ENCODE measurements at places on chromosomes 7 and 10.

DNA sequence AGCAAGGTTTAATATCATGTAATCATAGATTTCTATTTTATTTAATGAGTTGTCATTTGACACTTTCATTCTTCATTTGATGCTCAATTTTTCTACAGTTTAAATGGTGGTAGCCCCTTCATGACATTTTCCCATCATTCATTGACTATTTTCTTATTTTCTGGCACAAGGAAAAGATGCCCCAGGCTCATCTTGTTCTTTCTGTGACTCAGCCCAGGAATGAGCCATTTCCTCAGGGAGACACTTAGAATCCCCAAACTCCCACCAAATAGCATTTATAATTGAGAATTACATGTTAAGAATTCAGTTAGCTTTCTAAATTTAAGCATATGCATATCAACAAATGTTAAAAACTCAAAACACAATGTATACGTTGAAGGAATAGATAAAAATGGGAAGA lies 222.3 kb downstream of the KIF20B start:
- DNase-seq = no peak

DNA sequence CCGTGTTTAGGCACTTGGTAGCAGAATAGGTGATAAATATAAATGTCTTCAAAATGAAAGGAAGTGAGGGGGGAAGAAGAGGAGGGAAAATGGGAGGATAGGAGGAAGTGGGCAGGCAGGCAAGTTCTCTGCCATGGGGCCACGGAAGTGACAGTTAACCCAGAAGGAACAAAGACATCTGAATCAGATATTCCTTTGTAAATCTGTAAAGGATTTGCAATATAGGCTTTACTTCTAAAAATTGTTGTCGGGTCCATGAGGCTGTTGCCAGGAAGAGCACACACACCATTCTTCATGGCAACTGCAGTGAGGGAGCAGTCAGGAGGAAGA lies 23.7 kb upstream of the RASSF4 start:
- no peak for DNase-seq

GRCh38 chr7:51121931-51122425 lies 194.6 kb downstream of the COBL start:
- no peak for DNase-seq

DNA sequence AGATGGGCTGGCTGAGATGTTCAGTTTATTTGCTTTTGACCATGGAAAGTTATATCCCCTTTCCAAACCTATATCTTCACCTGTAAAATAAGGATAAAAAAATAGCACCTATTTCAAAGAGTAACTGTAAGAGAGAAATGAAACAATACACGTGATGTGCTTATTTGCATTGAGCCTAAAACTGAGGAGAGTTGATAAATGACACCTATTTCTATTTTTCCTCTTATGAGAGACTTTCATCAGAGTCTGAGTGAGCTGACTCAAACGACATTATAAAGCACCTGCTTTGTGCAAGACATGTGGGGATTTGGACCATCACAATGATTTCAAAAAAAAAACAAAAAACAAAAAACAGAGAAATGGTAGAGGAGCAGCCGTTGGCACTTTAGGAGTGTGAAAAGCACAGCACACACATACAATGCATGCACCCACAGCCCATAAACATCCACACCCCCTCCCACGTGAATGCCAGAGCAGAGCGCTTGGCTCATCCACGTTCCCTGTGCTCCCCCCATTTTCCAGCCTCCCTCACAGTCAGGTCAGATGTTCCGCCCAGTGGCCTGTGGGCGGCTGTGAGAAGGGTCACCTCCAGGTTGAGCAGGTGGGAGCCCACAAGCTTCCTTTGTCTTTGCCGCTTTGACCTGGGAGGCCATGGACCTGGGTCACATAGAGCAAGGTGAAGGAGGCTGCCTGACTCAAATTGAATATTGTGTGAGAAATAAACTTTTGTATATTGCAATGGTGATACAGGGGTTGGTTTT lies 253.2 kb upstream of the ZNF32 start:
- DNase-seq = no peak

DNA sequence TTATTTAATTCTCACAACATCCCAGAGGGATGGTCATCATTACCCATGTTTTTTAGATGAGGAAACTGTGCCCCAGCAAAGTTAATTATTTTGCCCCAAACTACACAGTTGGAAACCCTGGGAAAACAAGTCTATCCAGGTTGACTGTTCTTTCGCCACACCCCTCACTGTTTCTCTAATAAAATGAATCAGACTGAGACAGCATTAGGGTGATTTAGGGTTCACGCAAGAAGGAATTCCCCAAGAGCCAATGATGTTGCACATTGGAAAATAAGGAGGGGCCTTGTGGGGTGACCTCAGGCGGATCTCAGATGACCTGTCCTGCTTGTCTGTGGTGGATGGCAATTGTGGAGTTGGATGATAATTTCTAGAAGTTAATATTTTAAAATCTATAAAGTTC lies 135.7 kb upstream of the TBX20 start:
- DNase-seq = no peak

DNA sequence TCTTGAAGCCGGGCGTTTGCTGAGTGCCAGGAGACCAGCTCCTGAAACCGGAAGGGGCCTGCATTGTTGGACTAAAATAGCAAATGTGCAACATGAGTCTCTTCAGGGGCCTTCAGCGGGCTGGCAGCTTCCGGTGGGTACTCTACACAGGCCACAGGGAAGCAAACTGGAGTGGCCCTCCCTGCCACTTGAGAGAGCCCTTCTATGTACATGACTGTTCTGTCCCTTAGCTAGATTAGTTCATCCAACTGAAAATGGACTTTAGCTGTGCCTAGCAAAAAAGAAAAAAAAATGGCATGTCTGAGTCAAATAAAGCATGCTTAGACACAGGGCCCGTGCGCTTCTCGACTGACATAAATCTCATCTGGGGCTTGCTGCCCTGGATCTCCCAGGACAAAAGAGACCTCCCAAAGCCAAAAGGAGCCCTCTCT lies 115.3 kb upstream of the TCF7L2 start:
- no peak for DNase-seq

GRCh38 chr7:20302891-20303290 lies 27.8 kb upstream of the ITGB8 start:
- DNase-seq = no peak

DNA sequence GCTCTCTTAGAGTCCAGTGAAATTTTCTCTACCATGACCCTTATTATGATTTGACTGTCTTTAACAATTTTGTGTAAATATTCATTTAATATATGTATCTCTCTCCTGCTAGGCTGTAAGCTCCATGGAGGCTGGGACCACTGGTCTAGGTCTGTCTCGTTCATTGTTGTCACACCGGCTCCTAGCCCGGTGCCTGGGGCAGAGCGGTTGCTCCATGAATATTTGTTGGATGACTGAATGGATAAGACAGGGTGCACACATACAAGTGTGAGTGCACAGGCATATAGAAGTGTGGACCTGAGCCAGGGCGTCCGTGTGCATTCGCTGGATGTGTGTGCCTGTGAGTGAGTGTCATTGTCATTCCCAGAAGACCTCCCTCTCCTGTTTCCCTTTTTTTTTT lies 20.9 kb upstream of the LBX1 start:
- DNase-seq = no peak

GRCh38 chr10:51733057-51733456 lies 33.7 kb upstream of the CSTF2T start:
- no peak for DNase-seq

GRCh38 chr7:80791509-80791929 lies 127.3 kb downstream of the SEMA3C start:
- no peak for DNase-seq

GRCh38 chr10:131111471-131112080 lies 199.9 kb downstream of the TCERG1L start:
- DNase-seq = no peak

DNA sequence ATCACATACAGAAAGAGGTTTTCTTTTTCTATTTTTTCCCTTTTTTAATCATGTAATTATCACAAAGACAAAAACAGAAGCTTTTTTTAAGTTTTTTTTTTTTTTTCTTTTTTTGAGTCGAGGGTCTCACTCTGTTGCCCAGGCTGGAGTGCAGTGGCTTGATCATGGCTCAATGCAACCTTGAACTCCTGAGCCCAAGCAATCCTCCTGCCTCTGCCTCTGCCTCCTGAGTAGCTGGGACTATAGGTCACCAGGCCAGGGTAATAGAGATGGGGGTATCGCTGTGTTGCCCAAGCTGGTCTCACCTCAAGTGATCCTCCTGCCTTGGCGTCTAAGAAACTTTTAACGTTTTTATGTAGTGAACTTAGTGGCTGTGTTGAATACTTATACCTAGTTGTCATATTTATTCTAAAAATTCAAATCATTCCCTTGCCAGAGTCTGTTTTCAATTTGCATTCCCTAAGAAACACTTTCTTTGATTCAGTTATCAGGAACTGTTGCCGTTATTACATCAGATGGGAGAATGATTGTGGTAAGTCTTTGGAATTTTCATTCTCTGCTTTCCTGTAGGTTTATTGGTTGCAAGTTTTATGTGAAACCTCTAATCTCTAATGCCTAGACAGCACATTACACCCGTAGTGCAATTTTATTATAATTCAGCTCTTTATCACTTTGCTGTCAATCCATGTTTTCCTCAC lies 1.3 kb downstream of the LSM8 start:
- DNase-seq = no peak

GRCh38 chr10:102935939-102936605 lies 18.0 kb downstream of the CNNM2 start:
- DNase-seq = no peak

GRCh38 chr7:76257973-76258372 lies 44.5 kb upstream of the HSPB1 start:
- DNase-seq = no peak

DNA sequence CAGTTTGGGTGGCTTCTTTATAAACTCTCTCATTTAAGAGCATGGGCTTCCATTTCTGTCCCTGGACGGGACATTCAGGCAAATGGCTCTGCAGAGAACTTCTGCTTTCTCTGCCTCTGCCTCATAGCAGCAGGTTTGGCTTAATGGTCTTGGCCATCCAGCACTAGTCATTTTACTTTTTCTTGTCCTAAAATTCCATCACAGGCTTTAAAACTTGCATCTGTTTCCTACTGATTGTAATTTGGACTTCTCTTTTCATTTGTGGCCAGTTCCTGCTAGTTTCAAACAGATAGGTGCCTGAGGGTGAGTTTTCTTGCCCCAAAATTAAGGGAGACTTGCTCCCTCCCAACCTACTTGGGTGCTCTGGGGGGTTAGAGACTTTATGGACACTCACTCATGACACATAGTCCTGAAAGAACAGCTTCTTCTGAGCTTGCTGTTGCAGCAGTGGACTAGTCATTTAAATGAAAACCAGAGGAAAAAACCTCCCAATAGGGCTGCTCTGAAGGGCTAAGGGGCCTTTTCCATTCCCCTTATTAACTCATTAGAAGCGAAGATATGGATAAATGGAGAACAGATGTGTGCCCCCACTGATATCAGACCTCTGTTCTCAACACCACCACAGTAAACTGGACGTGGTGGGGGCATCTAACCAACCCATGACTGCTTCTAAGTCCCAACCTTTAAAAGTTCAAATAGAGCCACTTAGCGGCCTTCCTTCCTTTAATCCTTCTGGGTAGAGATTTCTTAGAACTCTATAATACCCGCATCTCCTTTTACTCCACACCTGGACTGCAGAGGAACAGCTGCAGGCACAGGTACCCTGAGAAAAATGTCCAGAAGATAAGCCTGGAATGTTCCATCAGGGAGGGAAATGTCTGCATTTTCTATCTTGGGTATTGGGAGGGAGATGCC lies 38.8 kb downstream of the SVOPL start:
- DNase-seq = no peak

DNA sequence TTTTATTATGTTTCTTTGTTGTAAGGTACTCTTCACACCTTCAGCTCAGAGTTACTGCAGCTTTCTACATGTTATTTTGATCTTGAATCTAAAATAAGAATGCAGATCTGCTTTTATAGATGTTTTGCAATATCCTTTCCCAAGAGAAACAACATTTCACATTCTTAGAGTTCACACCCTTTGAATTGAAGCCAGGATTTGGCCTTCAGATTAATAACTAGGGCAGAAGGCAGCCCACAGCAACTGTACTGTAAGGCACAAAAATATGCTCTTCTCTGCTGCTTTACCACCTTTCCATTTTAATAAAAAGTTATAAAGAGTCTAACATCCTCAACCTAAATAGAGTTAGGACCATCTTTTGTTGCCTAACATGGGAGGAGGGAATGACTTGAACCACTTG lies 224.7 kb downstream of the LHFPL3 start:
- no peak for DNase-seq

DNA sequence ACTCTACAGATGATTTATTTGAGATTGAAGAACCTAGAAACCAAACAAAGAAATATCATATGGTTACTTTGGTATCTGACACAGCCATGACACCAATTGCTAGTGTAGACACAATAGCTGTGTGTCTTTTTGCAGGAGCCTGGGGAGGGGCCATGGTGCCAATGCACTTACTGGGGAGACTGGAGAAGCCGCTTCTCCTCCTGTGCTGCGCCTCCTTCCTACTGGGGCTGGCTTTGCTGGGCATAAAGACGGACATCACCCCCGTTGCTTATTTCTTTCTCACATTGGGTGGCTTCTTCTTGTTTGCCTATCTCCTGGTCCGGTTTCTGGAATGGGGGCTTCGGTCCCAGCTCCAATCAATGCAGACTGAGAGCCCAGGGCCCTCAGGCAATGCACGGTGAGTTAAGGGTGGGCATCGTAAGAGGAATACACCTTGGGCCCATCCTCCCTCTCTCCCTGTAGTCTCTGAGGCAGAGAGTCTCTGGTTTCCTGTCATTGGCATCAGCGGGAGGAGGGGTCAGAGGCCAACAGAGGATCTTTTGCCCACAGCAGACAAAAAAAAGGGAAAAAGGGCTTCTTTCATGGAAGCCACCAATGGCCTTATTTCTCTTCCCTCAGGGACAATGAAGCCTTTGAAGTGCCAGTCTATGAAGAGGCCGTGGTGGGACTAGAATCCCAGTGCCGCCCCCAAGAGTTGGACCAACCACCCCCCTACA lies 1.2 kb downstream of the TMEM139 start:
- no peak for DNase-seq

DNA sequence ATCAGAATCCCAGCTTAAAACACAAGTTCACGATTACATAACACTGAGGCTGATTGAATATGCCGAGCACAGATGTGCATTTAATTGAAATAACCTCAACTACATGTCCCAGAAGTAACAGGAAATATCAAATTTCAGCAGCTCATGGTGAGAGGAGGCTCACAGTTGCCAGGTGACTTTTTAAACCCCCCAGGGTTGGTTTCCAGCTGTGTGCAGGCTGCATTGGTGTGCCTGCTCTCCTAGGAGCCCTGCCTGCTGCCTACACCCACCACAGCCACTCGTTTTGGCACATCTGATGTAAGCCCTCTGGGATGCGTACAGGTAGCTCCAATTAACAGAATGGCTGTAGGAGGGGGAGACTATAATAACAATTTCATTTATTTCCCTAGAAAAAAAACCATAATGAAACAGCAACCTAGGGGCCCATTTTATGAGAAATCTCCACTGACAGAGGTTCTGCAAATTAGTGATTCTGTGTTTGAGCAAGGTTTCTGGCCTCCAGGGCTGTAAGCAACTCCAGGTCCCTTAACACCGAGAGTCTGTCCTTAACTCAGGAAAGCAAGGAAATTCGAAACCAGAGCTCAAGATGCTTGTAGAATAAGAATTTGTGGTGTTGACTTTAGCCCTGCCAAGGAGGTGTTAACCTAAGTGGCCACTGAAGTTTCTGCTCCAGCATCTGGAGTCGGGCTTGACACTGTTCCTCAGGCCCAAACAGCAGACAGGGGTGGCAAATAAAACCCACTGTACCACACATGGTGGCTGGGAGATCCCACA lies 161.9 kb downstream of the BMPER start:
- peak; percentile 23 for DNase-seq
